ENCODE measurements at places on chromosomes 4 and X. TPM values are rescaled to one million over a fixed set of nuclear protein-coding genes. Genes with fewer than 3 reads are reported as not detected.

- no peak for DNase-seq
Measured at GRCh38 chr4:13797061-13797460, 169.5 kb upstream of the BOD1L1 start.

DNA sequence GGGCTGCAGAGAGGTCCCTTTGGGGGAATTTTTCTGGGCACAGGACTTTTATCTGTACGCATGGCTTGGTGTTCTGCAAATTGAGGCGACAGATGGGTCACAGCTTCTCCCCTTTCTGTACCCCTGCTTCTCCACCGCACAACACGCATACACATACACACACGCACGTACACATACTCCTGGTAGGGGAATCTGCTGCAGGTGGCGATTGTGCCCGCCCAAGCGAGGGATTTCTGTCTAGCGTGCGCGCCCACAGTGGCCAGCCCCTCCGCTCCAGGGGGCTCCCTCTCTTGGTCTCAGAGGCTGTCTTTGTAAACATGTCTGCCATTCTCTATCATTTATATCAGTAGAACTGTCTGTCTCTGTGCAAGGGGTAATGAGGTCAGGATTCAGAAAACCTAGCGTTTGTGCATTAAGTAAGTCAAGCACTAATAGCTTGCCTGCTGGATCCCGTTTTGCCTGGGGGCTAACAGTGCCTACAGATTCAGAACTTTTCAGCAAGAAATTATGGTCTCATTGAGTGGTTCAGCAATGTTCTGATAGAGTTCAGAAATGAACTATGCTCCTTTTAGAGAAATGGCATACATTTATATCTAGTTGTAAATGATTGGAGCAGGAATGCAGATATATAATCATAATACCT lies 2.2 kb downstream of the GRID2 start:
- DNase-seq = peak; percentile 0

DNA sequence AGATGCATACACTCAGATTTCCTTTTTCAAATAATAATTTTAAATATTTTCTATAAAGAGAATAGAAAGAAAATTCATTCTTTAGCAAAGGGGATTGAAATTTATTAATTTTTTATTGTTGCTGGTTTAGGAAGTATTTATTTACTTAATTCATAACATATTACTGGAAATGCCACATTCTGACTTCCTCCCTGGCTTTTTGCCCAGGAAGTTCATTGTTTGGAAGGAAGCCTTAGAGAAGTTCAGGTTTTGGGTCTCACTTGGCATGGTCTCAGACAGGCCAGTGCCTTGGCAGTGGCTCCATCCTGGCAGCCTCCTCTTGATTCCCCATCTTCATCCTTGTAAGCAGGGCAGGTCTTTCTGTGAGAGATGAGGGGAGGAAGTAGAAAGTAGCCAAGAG lies 50.5 kb downstream of the IL15 start:
- no peak for DNase-seq

- DNase-seq = no peak
Measured at GRCh38 chr4:86261636-86262035, 98.2 kb downstream of the MAPK10 start.

The NLGN4X gene
- not detected for total RNA-seq

The HHIP gene
- total RNA-seq = 7.6 TPM

The MAP7D2 gene
- 3.7 TPM for total RNA-seq

The POF1B gene
- total RNA-seq = not detected

The SORBS2 gene
- 3.3 TPM for total RNA-seq

The CEP135 gene
- total RNA-seq = 5.4 TPM

All from Daoy (cell line).